T-helper 17 cell (primary cell): ENCODE measurements at places on chromosomes 1 and 21. TPM values are rescaled to one million over a fixed set of nuclear protein-coding genes. Genes with fewer than 3 reads are reported as not detected.

The PCSK9 gene
- total RNA-seq = not detected

The ADAMTS4 gene
- total RNA-seq = 0.31 TPM

GRCh38 chr1:147264158-147264768, 21.8 kb downstream of the CHD1L start:
- peaks cover 8% of the 10 kb centered on the region for H3K36me3 ChIP-seq
- peak overlapping the region; percentile 71 for H3K27ac ChIP-seq
- DNase-seq = no peak
- H3K4me3 ChIP-seq = no peak overlapping the region
- no peaks in the 10 kb centered on the region for H3K27me3 ChIP-seq

DNA sequence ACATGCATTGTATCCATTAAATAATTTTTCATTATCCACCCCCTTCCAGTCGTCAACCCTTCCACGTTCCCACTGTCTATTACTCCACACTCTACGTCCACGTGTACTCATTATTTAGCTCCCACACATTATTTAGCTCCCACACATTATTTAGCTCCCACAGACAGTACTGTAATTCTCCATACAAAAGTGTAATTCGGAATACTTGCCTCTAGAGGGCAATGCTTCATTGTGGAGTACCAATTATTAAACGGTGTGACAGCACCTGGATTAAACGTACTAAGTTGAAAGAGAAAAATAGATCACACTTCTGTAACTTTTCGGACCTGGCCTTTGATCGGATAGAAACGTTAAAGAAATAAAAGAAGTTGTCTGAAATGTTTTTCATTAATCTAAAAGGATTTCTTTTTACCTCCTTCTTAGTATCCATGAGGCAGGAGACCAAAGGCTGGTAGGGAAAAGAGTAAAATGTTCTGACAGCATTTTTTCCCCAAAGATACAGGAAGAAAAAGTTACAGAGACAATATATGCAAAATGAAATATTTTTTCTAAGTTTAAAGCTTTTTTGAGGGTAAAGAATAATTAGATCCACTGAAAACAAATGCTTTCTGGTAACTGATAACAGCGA, 99.2 kb downstream of the LHX8 start:
- no peak overlapping the region for H3K27ac ChIP-seq
- H3K4me1 ChIP-seq = no peaks in the 10 kb centered on the region
- no peak for DNase-seq
- no peaks in the 10 kb centered on the region for H3K36me3 ChIP-seq

- H3K4me1 ChIP-seq = no peaks in the 10 kb centered on the region
- H3K27me3 ChIP-seq = no peaks in the 10 kb centered on the region
- H3K27ac ChIP-seq = no peak overlapping the region
- no peak overlapping the region for H3K4me3 ChIP-seq
- peaks cover 9% of the 10 kb centered on the region for H3K36me3 ChIP-seq
These were observed 161.9 kb downstream of the MAGI3 start for GRCh38 chr1:113552244-113552643.

GRCh38 chr1:48181669-48182367, 40.7 kb upstream of the SLC5A9 start:
- H3K27ac ChIP-seq = no peak overlapping the region
- no peaks in the 10 kb centered on the region for H3K4me1 ChIP-seq
- DNase-seq = no peak
- peaks cover 42% of the 10 kb centered on the region for H3K27me3 ChIP-seq
- no peaks in the 10 kb centered on the region for H3K36me3 ChIP-seq
- H3K4me3 ChIP-seq = no peak overlapping the region

GRCh38 chr1:89005286-89006151, 13.1 kb upstream of the KYAT3 start:
- DNase-seq = no peak
- peaks cover 9% of the 10 kb centered on the region for H3K36me3 ChIP-seq
- H3K4me1 ChIP-seq = peaks cover 17% of the 10 kb centered on the region
- H3K4me3 ChIP-seq = no peak overlapping the region

DNA sequence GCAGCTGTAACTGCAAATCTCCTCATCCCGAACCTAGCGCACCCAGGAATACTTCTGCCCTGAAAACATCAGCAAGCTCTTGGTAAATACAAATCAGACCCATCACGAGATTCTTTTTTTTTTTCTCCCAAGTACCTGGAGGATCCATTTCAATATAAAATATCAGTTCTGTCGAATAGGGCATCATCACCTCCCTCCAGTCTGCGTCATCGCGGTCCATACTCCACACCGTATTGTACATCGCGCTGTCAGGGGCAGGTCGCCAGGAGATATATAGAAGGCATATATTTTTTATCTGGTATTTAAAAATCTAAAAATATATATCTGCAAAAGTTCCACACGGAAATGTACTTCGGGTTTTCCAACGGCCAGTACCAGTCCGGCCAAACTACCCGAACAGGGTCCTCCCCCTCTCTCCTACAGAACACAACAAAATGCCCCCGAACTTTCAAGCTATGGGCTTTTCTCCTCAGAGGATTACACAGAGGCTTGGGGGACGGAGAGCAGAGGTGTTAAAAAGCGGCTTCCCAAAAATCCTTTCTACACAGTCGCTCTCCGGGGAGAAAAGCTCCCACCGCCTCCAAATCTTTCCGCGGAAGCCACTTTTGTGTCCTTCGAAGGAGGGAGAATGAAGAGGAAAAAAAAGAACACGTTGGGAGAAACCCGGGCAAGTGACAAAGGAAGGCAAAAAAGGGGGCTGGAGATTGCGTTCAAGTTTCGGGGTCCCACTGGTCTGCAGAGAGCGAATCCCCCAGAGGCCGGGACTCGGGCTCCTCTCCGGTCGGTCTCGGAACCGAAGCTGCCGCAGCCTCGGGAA, 509 bp downstream of the PIK3R3 start:
- H3K27me3 ChIP-seq = peaks cover 36% of the 10 kb centered on the region
- peak overlapping the region; percentile 99 for H3K4me3 ChIP-seq
- peak overlapping the region; percentile 94 for H3K27ac ChIP-seq
- peaks cover 2% of the 10 kb centered on the region for H3K36me3 ChIP-seq
- peaks cover 21% of the 10 kb centered on the region for H3K4me1 ChIP-seq
